WTC11 (cell line): ENCODE measurements at places on chromosomes 3 and 15. TPM values are rescaled to one million over a fixed set of nuclear protein-coding genes. Genes with fewer than 3 reads are reported as not detected.

LDHAL6B gene
- total RNA-seq = not detected in 3 replicates

KLHL40 gene
- total RNA-seq = not detected in 3 replicates

SOX14 gene
- 0.34 to 0.78 TPM (median 0.70 TPM) in 3 replicates for total RNA-seq

IGF1R gene
- 116 to 125 TPM (median 120 TPM) in 3 replicates for total RNA-seq

FSIP1 gene
- 0.55 to 0.61 TPM (median 0.60 TPM) in 3 replicates for total RNA-seq

GABRR3 gene
- total RNA-seq = not detected in 3 replicates

SLC22A14 gene
- total RNA-seq = 0.09 TPM in 1 of 3 replicates, not detected in the others

CLN6 gene
- total RNA-seq = 50.2 to 52.2 TPM (median 50.8 TPM) in 3 replicates

A4GNT gene
- total RNA-seq = not detected in 3 replicates

DNA sequence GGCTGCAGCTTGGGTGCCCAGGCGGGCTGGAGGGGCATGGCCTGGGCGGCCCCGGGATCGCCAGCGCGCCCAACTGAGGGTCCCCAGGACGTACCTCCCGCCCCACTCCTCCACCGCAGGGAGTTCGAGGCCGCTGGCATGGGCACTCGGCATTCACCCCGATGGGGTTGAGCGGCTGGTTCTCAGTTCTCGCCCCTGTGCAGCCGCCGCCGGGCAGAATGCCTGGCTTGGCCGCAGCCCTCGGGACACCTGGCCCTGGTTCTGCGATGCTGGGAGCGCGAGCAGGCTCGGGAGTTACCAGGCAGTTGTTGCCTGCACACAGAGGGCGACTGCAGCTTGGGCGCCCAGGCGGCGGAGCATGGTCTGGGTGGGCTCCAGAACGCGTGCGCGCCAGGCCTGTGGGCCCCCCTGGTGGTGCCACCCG lies 121.4 kb downstream of the LMLN start:
- peaks cover 8% of the 10 kb centered on the region; the same call in 1 of the 2 replicates for H3K4me1 ChIP-seq
- H3K4me3 ChIP-seq = peak overlapping the region; percentile 50
- H3K27ac ChIP-seq = no peak overlapping the region
- H3K27me3 ChIP-seq = peaks cover 84% of the 10 kb centered on the region
- peak; percentile 36 for DNase-seq

- DNase-seq = peak; percentile 51
- H3K4me1 ChIP-seq = peaks cover 23% of the 10 kb centered on the region
- peaks cover 48% of the 10 kb centered on the region for H3K27me3 ChIP-seq
- no peak within 1 kb of the TSS for H3K27ac ChIP-seq
- H3K4me3 ChIP-seq = peak within 1 kb of the TSS; percentile 76
These were observed at the start of gene CHRNA3 for GRCh38 chr15:78620527-78621421. Gene CHRNA3, minus strand, starts transcription at chr15:78620996. Its CDS starts 202 bp downstream, at chr15:78620794.

DNA sequence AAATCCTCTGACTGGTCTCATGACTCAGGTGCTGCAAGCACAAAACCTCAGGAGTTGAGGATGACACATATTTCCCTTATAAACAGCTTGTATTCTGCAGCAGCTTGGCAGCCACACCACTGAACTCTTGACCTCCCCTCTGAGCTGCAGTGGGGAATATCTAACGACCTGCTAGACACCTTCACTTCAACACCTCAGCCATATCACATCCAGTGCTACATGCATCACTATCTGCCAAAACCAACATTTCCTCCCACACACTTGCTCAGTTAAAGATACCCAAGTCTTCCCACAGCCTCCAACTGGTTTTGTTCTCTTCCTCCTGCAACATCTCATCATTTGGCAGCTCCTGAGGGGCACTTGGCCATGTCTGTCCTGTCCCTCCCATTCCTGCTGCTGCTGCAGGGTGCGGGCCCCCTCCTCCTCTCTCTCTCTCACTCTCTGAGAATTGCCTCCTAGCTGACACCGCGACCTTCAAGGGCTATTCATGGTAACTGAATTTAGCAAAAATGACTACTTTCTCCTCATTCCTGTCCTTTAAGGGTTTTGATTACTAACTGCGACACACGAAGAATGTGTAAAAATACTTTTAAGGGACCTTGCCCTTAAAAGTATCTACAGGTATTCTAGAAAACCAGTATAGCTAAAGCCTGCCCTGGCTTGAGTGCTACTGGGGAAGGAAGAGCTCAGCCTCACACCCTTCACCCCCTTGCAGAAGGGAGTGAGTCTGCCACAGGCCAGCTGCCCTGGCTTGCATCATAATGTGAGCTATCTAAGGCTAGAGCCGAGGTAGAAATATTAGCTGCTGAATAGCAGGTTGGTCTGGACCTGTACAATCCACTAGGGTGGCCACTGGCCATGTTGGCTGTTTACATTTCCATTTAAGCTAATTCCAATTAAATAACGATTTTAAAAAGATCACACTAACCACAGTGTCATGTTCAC lies 5.0 kb upstream of the CCR9 start:
- DNase-seq = no peak
- H3K4me1 ChIP-seq = peaks cover 8% of the 10 kb centered on the region
- H3K27me3 ChIP-seq = peaks cover 7% of the 10 kb centered on the region
- no peak overlapping the region for H3K4me3 ChIP-seq
- no peak overlapping the region for H3K27ac ChIP-seq

DNA sequence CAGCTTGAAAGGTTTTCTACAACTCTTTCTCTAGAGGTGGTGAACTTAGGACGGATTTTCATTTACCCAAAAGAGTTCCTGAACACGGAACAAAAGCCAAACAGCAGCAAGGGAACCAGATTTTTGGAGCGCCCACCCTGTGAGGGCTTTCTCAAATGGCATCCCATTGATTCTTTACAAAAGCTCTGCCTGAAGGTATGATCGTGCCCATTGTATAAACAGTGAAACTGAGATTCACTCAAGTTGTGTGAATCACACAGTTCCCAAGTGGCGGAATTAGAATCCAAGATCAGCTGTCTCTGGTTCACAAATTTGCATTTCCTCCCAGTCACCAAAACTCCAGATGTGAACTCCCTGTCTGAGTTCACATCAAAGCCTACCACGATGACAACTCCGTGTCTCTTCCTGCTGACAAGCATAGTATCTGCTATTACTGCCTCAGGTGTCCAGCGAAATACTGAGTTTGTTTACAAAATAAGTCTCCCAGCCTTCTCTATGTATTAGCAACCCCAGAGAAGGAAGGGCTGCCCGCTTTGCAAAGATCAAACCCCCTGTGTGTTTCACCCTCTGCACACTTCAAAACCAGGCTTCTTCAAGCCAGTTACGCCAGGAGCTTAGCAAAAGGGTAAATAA lies 235.9 kb upstream of the ST8SIA2 start:
- no peaks in the 10 kb centered on the region for H3K36me3 ChIP-seq
- DNase-seq = no peak
- no peaks in the 10 kb centered on the region; the same call in 1 of the 2 replicates for H3K27me3 ChIP-seq
- H3K4me1 ChIP-seq = peaks cover 58% of the 10 kb centered on the region

GRCh38 chr3:126858887-126859286 lies 124.0 kb upstream of the PLXNA1 start:
- no peaks in the 10 kb centered on the region for H3K27me3 ChIP-seq
- 0 out of 2 replicates have a peak, but pooled peaks cover 5% of the 10 kb centered on the region for H3K36me3 ChIP-seq
- peak overlapping the region; percentile 24 for H3K27ac ChIP-seq
- H3K4me1 ChIP-seq = peaks cover 33% of the 10 kb centered on the region

GRCh38 chr3:24648063-24648462 lies 153.4 kb upstream of the THRB start:
- H3K4me1 ChIP-seq = peaks cover 9% of the 10 kb centered on the region
- no peaks in the 10 kb centered on the region for H3K27me3 ChIP-seq
- H3K4me3 ChIP-seq = no peak overlapping the region
- DNase-seq = no peak

DNA sequence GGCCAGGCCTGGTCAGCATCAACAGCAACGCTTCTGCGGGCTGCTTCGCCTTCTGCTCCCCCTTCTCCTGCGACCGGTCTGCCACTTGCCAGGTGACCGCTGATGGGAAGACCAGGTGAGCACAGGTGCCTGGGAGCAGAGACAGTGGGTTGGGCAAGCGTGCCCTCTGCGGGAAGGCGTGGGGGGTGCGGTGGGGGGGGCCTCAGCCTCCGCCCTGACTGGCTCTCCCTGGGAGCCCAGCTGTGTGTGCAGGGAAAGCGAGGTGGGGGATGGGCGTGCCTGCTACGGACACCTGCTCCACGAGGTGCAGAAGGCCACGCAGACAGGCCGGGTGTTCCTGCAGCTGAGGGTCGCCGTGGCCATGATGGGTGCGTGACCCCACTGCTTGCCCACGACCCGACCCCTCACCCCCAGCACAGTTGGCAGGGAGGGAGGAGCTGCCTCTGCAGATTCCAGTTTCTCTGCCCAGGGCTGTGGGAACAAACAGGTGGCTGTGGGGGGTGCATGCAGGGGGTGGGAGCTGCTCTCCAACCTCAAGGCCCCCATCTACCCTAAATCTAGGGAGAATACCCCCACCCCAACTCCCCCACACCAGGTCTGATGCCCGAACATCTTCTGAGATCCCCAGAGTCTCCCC lies 8.8 kb downstream of the STAB1 start:
- DNase-seq = peak; percentile 34
- H3K27me3 ChIP-seq = no peaks in the 10 kb centered on the region; the same call in 1 of the 2 replicates
- H3K36me3 ChIP-seq = no peaks in the 10 kb centered on the region
- peaks cover 2% of the 10 kb centered on the region; the same call in 1 of the 2 replicates for H3K4me1 ChIP-seq
- H3K4me3 ChIP-seq = no peak overlapping the region

- no peaks in the 10 kb centered on the region for H3K36me3 ChIP-seq
- DNase-seq = no peak
These were observed 1.3 kb upstream of the BTLA start for GRCh38 chr3:112500621-112501020.

GRCh38 chr15:46111730-46112129 lies 476.9 kb downstream of the SQOR start:
- no peaks in the 10 kb centered on the region for H3K36me3 ChIP-seq
- H3K27ac ChIP-seq = no peak overlapping the region
- no peaks in the 10 kb centered on the region; the same call in 1 of the 2 replicates for H3K27me3 ChIP-seq
- DNase-seq = no peak

GRCh38 chr3:111838133-111838532 lies 20.9 kb upstream of the PHLDB2 start:
- no peak overlapping the region for H3K4me3 ChIP-seq
- peaks cover 43% of the 10 kb centered on the region for H3K27me3 ChIP-seq
- H3K27ac ChIP-seq = no peak overlapping the region
- H3K36me3 ChIP-seq = no peaks in the 10 kb centered on the region

- H3K27ac ChIP-seq = no peak overlapping the region
- H3K27me3 ChIP-seq = no peaks in the 10 kb centered on the region
- no peak overlapping the region for H3K4me3 ChIP-seq
- no peak for DNase-seq
- H3K4me1 ChIP-seq = no peaks in the 10 kb centered on the region
These were observed 66.4 kb downstream of the SCN5A start for GRCh38 chr3:38582941-38583645.

- H3K4me1 ChIP-seq = peaks cover 70% of the 10 kb centered on the region
- H3K27ac ChIP-seq = peak overlapping the region; percentile 24; the same call in 1 of the 2 replicates
- H3K27me3 ChIP-seq = no peaks in the 10 kb centered on the region
- DNase-seq = no peak
These were observed 105.3 kb downstream of the TNIK start for GRCh38 chr3:171354706-171355582.

DNA sequence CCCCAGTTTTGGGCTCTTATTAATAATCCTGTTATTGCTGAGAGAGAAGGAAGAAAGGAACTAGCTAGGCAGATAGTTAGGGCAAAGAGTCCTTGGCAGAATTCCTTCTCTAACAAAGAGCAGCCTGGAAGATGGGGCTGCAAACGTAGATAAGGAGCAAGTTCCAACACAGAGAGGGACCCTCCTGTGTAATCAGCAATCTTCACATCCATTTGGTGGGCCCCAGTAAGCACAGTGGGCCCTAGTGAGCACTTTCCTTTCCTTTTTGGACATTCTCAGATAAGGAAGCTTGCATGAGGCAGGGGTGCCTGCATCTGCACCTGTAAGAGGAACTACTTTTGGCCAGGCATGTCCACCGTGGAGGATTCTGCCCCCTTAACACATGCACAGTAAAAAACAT lies 119.6 kb upstream of the SGO1 start:
- no peaks in the 10 kb centered on the region for H3K27me3 ChIP-seq
- no peak overlapping the region for H3K4me3 ChIP-seq
- no peak overlapping the region for H3K27ac ChIP-seq
- H3K36me3 ChIP-seq = peaks cover 34% of the 10 kb centered on the region
- H3K4me1 ChIP-seq = no peaks in the 10 kb centered on the region

GRCh38 chr3:168325684-168326083 lies 230.0 kb upstream of the GOLIM4 start:
- no peaks in the 10 kb centered on the region for H3K27me3 ChIP-seq
- DNase-seq = no peak
- H3K27ac ChIP-seq = no peak overlapping the region
- no peak overlapping the region for H3K4me3 ChIP-seq
- no peaks in the 10 kb centered on the region for H3K36me3 ChIP-seq

DNA sequence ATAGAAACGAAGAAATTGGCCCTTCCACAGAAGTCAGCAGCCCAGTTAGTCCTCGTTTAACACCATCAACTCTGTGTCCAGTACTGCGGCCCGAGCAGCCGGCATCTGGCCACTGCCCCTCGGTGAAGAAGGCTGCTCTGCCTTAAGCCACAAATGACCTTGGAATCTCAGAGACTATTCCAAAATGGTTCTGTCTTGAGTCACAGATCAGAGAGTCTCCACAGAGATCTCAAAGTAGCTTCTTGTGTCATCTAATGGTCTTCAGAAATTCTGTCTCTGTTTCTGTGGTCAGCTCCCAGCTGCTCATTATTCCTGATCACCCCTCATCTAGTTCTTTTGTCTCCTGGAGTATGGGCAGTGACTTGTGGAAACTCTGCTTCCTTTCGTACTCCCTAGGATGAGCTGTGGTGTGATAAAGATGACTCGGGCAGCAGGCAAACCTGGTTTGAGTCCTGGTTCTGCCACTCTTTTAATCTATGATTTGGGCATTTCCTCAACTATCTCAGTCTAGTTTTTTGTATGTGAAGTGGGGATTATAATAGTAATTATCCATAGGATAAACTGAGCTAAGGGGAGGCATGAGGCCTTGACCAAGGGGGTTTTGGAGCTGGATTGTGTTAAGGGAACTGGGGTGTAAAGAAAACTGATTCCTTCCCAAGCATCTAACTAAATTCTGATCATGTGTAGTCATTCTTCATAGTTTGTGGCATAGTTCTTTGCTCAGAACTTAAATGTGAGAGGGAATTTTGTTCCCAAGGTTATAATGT lies 22.6 kb downstream of the CRTC3 start:
- H3K4me3 ChIP-seq = no peak overlapping the region
- no peak overlapping the region for H3K27ac ChIP-seq
- H3K36me3 ChIP-seq = no peaks in the 10 kb centered on the region
- no peak for DNase-seq
- no peaks in the 10 kb centered on the region for H3K27me3 ChIP-seq
- peaks cover 3% of the 10 kb centered on the region for H3K4me1 ChIP-seq

DNA sequence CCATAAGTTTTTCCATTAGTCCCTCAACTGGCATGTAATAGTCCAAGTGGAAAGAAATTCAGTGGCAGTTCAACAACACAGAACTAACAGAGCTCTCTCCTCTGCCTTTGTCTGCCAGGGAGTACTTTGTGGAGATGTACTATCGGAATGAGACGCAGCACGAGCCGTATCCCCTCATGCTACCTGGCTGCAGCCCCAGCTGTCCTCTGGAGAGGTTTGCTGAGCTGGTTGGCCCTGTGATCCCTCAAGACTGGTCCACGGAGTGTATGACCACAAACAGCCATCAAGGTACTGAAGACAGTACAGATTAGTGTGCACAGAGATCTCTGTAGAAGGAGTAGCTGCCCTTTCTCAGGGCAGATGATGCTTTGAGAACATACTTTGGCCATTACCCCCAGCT lies 39.4 kb downstream of the ACP3 start:
- no peaks in the 10 kb centered on the region for H3K36me3 ChIP-seq
- H3K4me1 ChIP-seq = peaks cover 12% of the 10 kb centered on the region
- no peaks in the 10 kb centered on the region for H3K27me3 ChIP-seq
- H3K27ac ChIP-seq = no peak overlapping the region

GRCh38 chr3:136818191-136818768 lies 646 bp upstream of the SLC35G2 start:
- peaks cover 24% of the 10 kb centered on the region for H3K4me1 ChIP-seq
- peaks cover 9% of the 10 kb centered on the region for H3K36me3 ChIP-seq
- H3K4me3 ChIP-seq = peak overlapping the region; percentile 87
- peak; percentile 48 for DNase-seq

GRCh38 chr15:69395991-69396390 lies 18.2 kb upstream of the KIF23 start:
- no peak for DNase-seq
- H3K4me3 ChIP-seq = no peak overlapping the region
